Caco-2 (cell line): ENCODE measurements at places on chromosomes 5 and 9. TPM values are rescaled to one million over a fixed set of nuclear protein-coding genes. Genes with fewer than 3 reads are reported as not detected.

GRCh38 chr5:159050316-159051143 lies 49.2 kb downstream of the EBF1 start:
- H3K27me3 ChIP-seq, result no peaks in the 10 kb centered on the region; the same call in 1 of the 2 replicates
- no peak overlapping the region for H3K27ac ChIP-seq
- no peaks in the 10 kb centered on the region for H3K36me3 ChIP-seq
- no peak overlapping the region for H3K4me3 ChIP-seq

- H3K4me3 ChIP-seq, result no peak overlapping the region
- no peaks in the 10 kb centered on the region for H3K27me3 ChIP-seq
- no peak overlapping the region for H3K27ac ChIP-seq
- H3K4me1 ChIP-seq, result peaks cover 16% of the 10 kb centered on the region
Observed at GRCh38 chr5:109748546-109748945, 58.8 kb downstream of the MAN2A1 start.

- DNase-seq, result no peak
- H3K4me3 ChIP-seq, result peak overlapping the region; percentile 31
- peaks cover 6% of the 10 kb centered on the region; the same call in 1 of the 2 replicates for H3K27me3 ChIP-seq
- H3K27ac ChIP-seq, result no peak overlapping the region
- no peaks in the 10 kb centered on the region for H3K36me3 ChIP-seq
Observed at GRCh38 chr5:115180165-115180709, 10.5 kb upstream of the TRIM36 start.

GRCh38 chr5:176409765-176410164 lies 6.6 kb downstream of the CLTB start:
- no peak for DNase-seq
- H3K27ac ChIP-seq, result no peak overlapping the region
- H3K4me3 ChIP-seq, result no peak overlapping the region

GRCh38 chr5:13498279-13498678 lies 446.2 kb downstream of the DNAH5 start:
- H3K36me3 ChIP-seq, result no peaks in the 10 kb centered on the region
- peak overlapping the region; percentile 25 for H3K27ac ChIP-seq
- H3K4me3 ChIP-seq, result no peak overlapping the region
- H3K4me1 ChIP-seq, result peaks cover 18% of the 10 kb centered on the region
- no peaks in the 10 kb centered on the region for H3K27me3 ChIP-seq

FBP2 gene
- total RNA-seq, result not detected in 2 replicates

DNA sequence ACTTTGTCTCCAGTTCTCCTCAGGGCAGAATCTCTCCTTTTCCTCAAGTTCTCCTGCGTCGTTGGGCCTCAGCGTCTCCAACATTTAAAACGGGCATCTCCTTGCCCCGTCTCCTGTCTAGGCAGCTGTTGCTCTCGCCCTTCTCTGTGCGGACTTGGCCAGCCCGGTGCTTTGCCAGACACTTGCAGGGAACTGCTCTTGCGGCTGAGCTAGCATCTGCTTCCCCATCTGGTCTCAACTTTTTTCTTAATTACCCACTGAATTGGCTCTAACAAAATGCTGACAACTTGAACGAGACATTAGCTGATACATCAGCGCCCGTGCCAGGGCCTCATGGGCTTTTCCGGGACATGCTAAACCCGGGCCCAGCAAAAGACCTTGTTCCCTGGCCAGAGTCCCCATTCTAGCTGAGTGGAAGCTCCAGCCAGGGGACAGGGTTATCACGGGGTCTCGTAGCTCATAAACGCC lies 25.1 kb downstream of the ZNF618 start:
- H3K27ac ChIP-seq, result no peak overlapping the region
- H3K36me3 ChIP-seq, result no peaks in the 10 kb centered on the region
- no peaks in the 10 kb centered on the region for H3K4me1 ChIP-seq

DNA sequence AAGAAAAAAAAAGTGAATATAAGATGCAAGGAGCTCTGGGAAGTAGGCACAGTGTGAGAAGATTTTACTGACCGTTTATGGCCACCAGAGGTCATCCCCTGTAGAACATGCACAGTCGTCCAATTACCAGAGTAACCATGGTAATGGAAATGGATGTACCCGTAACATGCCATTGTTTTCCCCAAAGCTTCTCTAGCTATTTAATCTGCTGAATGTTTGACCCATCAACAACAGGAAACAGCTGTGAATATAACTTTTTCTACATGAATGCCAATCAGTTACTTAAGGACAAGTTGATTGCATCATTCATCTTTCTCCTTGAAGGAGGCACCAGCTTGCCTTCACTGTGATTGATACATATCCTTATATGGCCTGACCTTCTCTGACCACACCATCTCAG lies 1967.0 kb upstream of the CDH9 start:
- no peaks in the 10 kb centered on the region for H3K27me3 ChIP-seq
- no peaks in the 10 kb centered on the region for H3K36me3 ChIP-seq
- DNase-seq, result peak; percentile 35
- H3K27ac ChIP-seq, result no peak overlapping the region

ST8SIA4 gene
- total RNA-seq, result 0.61 and 0.72 TPM in 2 replicates

ARID3C gene
- total RNA-seq, result not detected in 2 replicates

DNA sequence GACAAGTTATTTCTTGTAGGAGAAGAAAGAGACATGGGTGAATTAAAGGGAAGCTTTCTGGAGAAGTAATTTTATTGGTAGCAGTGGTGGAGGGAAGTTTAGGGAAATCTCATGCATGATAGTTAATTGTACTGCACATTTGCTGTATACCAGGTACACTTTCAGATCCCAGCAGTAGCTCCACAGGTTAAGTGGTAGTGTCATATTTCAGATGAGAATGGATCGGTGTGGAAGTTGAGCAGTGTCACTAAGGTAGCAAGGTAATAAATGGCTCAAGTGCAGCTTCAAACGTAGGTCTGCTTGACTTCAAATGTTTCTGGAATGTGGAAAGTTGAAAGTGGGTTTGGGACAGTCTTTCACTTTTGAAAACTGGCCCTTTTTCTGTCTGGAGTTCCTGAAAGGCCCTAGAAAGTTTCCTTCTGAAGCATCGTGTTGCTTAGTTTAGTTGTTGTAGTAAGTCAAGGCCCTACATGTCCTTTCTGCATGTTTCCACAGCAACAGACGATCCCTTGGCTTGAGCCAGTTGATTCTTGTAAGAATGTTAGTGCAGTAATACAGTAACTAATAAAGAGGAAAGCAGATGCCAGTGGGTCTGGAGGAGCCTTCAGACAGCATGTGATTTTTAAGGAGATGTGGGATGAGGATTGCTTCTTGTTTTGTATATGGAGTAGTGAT lies 3.7 kb downstream of the CLTA start:
- no peaks in the 10 kb centered on the region; the same call in 1 of the 2 replicates for H3K36me3 ChIP-seq
- no peaks in the 10 kb centered on the region for H3K27me3 ChIP-seq
- H3K4me1 ChIP-seq, result peaks cover 7% of the 10 kb centered on the region; the same call in 1 of the 2 replicates
- DNase-seq, result no peak

DNA sequence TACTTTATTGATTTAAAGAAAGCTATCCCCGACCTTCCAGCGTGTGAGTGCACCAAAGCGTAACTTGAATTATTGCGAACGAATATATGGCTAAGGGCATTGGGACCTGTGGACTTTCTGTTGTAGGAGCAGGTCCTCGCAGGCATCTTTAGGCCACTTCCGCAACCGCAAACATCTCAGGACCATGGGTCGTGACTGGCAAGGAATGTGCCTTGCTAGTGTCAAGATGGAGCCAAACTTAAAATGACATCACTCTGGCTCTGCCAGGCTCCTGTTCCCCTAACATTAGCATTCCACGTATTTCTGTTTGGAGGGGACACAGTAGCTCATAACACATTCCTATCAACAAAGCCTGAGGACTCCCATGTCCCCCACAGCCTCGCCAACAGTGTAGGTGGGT lies 44.1 kb upstream of the OLFM1 start:
- no peaks in the 10 kb centered on the region for H3K27me3 ChIP-seq
- no peaks in the 10 kb centered on the region for H3K4me1 ChIP-seq
- H3K4me3 ChIP-seq, result no peak overlapping the region
